ENCODE measurements at places on chromosomes 12 and 14.

- no peak for DNase-seq
These were observed 18.5 kb upstream of the CCDC175 start for GRCh38 chr14:59595071-59595470.

- DNase-seq: no peak
These were observed 54.1 kb downstream of the BEGAIN start for GRCh38 chr14:100532906-100533655.

DNA sequence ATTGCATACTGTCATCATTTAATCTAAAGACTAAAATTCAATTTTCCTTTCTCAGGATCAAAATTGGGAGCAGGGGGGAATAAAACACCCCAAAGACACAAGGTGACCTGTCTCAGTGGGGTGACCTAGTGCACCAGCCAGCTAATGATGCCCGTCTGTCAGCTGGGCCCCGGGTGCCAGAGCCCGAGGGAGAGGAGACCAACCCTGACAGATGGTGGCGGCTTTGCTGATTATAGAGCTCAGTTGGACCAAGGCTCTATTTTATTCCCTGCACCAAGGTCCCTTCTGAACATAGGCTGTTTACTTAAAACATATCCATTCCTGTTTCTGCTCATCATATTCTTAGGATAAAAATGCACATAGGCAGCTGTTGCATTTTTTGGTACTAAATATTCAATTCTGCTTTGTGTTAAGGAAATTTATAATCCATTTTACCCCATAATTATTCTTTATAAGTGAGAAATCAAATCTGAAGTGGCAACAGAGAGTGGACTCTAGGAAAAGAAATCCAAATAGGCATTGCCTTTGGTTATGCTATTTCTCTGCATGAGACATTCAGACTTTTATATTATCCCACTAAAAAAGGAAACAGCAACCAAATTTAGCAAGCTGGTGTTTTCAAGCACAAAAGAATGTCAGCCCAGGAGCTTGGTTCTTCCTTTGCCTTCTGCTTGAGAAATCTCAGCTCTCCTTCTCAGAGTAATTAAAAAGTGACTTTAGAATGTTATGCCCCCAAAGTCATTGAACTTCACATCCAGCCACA, 96.8 kb upstream of the IFNG-AS1 start:
- DNase-seq: no peak

GRCh38 chr12:28110329-28110728, 79.9 kb upstream of the CCDC91 start:
- DNase-seq: no peak

- DNase-seq: peak; percentile 31
These were observed 8.8 kb downstream of the EIF2B2 start for GRCh38 chr14:75011356-75011994.

GRCh38 chr12:107895966-107896365, 121.5 kb downstream of the ASCL4 start:
- no peak for DNase-seq

DNA sequence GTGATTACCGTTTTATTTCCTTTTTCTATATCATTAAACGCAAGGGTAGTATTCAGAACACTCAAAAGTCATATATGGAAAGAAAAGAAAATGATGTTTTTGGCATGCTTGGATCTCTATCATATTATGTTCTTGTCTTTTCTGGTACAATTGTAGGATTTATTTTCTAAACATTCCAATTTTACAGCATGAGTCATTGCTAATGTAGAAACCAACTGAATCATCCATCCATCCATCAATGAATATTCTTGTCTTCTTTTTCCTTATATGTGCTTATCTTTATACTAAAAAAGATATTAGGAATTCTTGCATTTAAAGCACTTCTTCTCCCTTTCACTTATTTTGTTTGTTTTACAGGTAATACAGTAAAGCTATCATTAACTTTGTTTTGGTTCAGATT, 20.4 kb upstream of the AMIGO2 start:
- no peak for DNase-seq

- DNase-seq: no peak
These were observed 561.2 kb upstream of the SEL1L start for GRCh38 chr14:82094829-82095345.

GRCh38 chr14:76812093-76812421, 625 bp downstream of the ANGEL1 start:
- no peak for DNase-seq

DNA sequence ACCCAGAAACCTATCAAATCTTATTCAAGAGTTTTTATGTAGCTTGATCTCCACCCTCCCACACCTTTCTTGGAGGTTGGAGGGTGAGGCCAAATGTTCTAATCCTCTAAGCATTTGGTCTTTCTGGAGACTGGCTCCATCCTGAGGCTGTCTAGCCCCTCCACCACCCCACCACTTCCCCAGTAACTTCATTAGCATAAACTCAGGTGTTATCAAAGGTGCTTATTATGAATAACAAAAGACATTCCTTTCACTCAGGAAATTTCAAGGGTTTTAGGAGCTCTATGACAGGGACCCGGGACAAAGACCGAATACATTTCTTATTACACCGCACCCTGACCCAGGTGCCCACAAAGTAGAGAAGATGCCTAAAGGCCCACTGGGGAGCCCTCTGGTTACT, 2.8 kb upstream of the TMEM229B start:
- no peak for DNase-seq

- DNase-seq: no peak
These were observed 208.8 kb downstream of the EPS8 start for GRCh38 chr12:15580431-15580830.

GRCh38 chr14:103384450-103385151, 614 bp upstream of the MARK3 start:
- DNase-seq: no peak

DNA sequence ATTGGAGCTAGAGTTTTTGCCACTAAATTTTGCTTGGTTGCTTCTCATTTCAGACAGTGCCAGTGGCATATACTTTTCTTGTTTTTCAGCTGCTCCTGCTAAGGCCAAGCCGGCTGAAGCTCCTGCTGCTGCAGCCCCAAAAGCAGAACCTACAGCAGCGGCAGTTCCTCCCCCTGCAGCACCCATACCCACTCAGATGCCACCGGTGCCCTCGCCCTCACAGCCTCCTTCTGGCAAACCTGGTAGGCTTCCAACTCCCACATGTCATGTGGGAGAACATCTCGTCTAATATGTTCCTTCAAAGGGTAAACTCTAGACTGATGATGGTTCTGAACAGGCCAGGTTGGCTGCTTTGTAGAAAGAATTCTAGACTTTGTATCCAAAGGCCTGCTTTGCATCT, 11.0 kb downstream of the DLST start:
- no peak for DNase-seq

- DNase-seq: no peak
These were observed 184.2 kb downstream of the KCNA5 start for GRCh38 chr12:5227708-5228373.

DNA sequence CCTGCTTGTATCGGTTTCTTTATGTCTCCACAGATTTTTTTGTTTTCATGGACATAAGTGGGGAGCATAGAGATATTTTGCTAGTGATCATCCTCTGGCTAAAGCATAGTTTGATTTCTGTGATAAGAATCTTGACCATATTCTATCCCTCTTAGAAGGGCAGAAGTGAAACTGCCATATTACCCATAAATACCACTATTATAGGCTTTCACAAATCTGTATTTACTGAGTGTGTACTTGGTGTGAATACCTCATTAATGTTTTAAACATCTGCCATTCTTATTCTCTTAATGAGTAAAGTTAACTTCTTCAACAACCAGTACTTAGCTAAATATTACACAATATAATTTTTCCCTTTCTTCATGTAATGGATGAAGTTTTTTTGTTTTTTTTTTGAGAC, 16.1 kb downstream of the WNK1 start:
- DNase-seq: no peak

DNA sequence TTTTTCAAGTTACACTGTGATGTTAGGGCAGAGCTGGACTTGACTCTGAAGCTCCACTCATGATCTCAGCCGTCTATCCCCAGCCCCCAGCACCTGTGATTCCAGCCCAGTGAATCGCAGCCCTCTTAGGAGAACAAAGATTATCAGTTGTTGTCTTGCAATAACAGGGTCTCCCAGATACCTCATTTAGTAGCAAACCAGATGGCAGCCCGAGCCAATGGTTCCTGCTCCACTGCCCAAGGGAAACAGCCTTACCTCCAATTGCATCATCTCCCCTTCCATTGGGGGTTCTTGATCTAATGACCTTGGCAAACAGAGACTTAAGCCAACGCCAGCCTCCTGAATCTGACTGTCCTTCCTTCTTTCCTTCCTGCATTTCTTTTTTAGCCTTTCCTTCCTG, 371.2 kb downstream of the BCL11B start:
- DNase-seq: no peak

DNA sequence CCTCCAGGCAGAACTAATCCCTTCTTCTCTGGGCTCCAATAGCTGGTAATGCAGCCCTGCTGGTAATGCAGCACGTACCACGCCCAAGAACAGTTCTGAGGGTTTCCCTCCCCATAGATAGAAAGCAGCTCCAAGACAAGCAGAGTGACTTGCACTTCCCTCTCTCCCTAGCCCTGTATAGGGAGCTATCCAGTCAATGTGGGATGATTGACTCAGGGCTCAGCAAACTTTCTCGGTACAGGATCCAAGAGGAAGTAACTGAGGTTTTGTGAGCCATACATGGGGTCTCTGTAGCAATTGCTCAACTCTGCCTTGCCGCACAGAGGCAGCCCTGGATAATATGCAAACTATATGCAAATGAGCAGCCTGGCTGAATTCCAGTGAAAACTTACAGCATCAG, 15.5 kb upstream of the FKBP4 start:
- DNase-seq: no peak

DNA sequence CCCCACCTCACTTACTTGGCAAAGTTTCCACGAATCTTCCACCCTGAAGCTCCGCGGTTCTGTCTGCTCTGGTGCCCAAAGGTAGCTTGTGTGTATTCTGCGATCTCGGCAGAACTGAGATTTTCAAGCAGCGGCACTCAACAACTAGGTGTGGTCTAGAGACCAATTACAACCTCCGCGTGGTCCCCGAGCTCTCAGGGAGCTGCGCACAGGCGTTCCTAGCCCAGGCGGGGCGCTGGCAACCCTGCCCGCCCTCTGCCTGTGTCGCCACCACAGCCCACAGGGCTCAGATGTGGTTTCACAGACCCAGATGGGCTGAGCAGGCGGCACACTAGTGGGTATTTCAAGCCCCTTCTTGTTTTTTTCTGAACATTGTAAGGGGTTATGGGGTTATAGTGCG, 1.5 kb upstream of the DIABLO start:
- no peak for DNase-seq

- DNase-seq: no peak
These were observed 104.3 kb downstream of the RBM19 start for GRCh38 chr12:113861708-113862312.

- no peak for DNase-seq
These were observed 5.0 kb upstream of the RFLNA start for GRCh38 chr12:124289634-124290600.

DNA sequence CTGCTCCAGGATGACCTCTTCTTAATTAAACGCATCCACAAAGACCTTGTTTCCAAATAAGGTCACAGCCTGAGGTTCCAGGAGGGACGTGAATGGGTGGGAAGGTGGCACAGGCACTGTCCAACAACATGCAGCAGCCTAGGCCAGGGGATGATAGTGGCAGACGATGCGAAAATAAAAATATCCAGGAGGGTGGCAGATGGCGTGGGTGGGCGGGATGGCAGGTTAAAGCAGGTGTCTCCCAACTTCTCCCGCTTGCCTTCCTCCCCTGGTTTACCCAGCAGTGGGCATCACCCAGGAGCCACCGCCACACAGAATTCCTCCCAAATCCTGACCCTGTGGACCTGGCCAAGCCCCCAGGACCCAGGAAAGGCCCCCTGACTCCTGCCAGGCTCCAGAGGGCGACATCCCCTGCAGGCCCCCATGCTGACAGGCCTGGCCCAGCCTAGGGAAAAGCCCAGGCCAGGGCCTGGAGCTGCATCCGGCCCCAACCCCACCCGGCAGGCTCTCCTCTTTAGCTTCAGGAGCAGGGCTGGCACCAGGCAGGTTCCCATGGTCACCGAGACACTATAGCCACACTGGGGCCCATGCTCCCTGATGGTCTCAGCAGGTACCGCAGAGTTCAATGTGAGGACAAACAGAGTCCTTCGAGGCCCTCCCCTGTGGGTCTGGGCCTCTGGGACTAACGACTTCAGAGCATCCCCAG, 9.7 kb downstream of the NCOR2 start:
- no peak for DNase-seq

GRCh38 chr14:34693228-34693939, 21.0 kb downstream of the CFL2 start:
- no peak for DNase-seq

DNA sequence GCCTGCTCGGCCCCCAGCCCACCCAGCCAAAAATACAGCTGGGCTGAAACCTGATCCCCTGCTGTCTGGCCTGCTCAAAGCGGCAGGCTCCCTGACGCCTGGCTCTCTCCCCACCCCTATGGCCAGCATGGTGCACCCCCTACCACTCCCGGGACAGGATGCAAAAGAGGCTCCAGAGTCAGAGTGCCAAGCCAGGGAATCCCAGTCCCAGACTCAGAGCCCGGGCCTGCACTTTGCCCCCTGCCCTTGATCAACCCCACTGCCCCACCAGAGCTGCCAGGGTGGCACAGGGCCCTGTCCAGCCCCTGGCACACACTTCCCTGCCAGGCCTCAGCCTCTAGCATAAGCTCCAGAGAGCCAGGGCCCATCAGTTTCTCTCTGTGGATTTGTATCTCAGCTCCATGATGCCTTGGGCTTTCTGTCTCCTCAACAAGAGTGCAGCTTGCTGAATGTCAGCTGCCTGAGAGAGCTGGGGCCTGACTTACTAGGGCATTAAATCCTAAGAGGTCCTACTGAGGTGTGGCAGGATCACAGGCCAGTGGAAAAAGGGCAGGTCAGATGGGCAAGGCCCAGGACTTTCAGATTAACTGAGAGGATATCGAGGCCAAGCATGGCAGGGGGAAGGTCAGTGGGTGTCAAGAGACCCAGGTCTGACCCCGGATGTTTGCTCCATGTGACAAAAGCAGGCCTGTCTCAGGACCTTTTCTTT, 13.9 kb downstream of the ACVRL1 start:
- DNase-seq: no peak

- DNase-seq: peak; percentile 57
These were observed 101.1 kb upstream of the DCD start for GRCh38 chr12:54749191-54749818.

DNA sequence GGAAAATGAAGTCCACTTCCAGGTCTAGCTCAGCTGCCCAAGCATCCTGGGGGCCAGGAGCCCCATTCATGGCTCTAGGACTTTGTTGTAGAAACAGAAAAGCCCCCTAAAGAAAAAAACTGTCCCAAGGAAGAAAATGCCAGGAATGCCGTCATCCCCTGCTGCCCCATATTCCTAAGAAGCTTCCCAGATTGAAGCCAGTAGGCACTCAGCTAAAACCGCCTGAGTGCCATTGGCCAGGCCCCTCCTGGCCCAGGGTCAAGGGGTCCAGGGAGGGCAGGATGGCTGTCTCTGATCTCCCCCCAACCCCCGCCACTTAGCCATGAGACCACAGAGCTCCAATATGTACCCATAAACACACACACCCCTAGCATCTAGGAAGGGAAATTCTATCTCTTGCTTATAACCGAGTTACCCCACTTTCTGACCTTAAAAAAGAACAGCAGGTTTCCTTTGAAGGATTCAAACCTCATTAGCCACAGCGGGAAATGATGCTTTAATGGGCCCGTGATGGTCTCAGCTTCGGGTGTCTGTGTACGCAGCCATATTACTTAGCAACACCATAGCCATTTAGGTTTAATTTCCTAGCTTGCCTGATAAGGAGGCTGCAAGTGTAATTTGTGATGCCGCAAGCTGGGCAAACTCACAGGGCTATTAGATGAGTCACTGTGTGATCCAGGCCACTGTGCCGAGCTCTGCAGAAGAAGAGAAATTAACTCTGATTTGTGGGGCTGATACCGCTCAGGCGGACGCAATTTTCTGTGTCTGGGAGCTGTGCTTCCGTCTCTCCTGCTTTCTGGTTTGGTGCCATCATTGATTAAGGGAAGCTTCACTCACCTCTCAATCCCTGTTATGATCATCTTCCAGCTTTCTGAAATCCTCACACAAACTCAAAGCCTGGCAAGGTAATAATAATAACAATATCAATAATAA, 84.2 kb downstream of the GCH1 start:
- DNase-seq: no peak
